ENCODE measurements at places on chromosomes 2 and 18.
A peak's percentile ranks its signal among the peaks of the same experiment; 100 is the strongest.

- no peak for DNase-seq
Observed at GRCh38 chr2:163611557-163611906, 124.3 kb downstream of the FIGN start.

DNA sequence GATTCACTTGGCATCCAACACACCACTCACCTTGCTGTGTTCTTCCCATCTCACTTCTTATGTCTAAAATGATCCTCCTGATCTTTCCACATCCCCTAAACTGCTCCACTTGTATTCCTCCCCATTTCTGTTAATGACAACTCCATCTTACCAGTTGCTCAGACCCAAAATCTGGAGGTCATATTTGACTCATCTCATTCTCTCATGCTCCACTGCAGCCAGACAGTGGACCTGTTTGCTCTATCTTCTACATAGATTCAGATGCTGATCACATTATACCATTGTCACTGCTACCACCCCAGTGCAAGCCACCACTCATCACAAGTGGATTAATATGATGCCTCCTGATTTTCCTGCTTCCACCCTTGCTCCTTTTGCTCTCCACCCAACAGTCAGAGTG, 7.9 kb upstream of the NABP1 start:
- DNase-seq = no peak

DNA sequence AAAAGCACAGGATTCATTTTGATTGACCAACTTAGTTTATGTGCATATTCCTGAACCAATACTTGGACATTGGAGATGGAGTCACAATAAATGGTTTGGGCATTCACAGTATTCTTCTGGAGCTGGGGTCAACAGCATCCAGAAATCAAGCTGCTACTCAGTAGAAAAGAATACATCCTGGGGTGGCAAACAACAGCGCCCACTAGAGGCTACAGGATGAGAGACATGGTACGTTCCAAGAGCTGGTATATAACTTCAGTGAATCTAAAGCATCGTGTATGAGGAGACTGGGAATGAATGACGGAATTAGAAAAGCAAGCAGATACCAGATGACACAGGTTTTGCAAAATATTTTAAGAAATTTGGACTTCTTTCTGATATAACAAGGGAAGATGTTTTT, 142.9 kb upstream of the FIGN start:
- DNase-seq = peak; percentile 62

- no peak for DNase-seq
Observed at GRCh38 chr18:8516371-8517250, 92.6 kb upstream of the RAB12 start.

GRCh38 chr2:222982010-222982908, 69.7 kb upstream of the KCNE4 start:
- no peak for DNase-seq
